ENCODE measurements at places on chromosomes 1 and 21. TPM values are rescaled to one million over a fixed set of nuclear protein-coding genes. Genes with fewer than 3 reads are reported as not detected.
A peak's percentile ranks its signal among the peaks of the same experiment; 100 is the strongest.

- H3K36me3 ChIP-seq, result no peaks in the 10 kb centered on the region
- peaks cover 33% of the 10 kb centered on the region for H3K27me3 ChIP-seq
- no peak overlapping the region for H3K27ac ChIP-seq
Observed at GRCh38 chr21:45822429-45823099, 159.0 kb upstream of the COL6A1 start.

The CCSAP gene
- 6.9 TPM for total RNA-seq

DNA sequence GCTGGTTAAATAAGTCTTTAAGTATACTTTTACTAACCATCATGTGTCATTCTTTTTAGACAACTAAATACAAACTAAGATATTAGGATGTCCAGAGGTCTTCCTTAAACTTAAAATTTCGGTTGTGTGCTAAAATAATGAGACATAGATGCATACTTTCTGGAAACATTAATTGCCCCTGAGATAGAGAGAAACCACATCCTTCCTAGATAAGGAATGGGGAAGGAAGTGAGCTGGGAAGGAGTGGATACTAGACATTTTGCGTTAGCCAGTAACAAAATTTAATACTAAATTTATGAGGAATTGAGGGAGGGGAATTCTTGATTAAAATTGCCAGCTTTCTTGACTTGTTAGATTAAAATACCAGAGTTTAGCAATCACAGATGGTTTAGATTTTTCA, 37.1 kb upstream of the PTGS2 start:
- H3K27ac ChIP-seq, result no peak overlapping the region
- no peaks in the 10 kb centered on the region for H3K27me3 ChIP-seq
- H3K4me1 ChIP-seq, result no peaks in the 10 kb centered on the region
- no peaks in the 10 kb centered on the region for H3K36me3 ChIP-seq
- DNase-seq, result no peak
- no peak overlapping the region for H3K4me3 ChIP-seq

- H3K4me3 ChIP-seq, result peak overlapping the region; percentile 97
- H3K27me3 ChIP-seq, result no peaks in the 10 kb centered on the region
- H3K27ac ChIP-seq, result peak overlapping the region; percentile 90
- DNase-seq, result no peak
- H3K36me3 ChIP-seq, result peaks cover 14% of the 10 kb centered on the region
Observed at GRCh38 chr21:17610911-17611310, 1.8 kb downstream of the BTG3 start.

GRCh38 chr1:24413350-24414163, at the start of gene STPG1:
Gene STPG1 (minus strand): TSS chr1:24413782. CDS start chr1:24401388, 12,394 bp downstream.
- no peaks in the 10 kb centered on the region for H3K27me3 ChIP-seq
- H3K36me3 ChIP-seq, result no peaks in the 10 kb centered on the region
- peak within 1 kb of the TSS; percentile 99 for H3K4me3 ChIP-seq

The A3GALT2 gene
- not detected for total RNA-seq

DNA sequence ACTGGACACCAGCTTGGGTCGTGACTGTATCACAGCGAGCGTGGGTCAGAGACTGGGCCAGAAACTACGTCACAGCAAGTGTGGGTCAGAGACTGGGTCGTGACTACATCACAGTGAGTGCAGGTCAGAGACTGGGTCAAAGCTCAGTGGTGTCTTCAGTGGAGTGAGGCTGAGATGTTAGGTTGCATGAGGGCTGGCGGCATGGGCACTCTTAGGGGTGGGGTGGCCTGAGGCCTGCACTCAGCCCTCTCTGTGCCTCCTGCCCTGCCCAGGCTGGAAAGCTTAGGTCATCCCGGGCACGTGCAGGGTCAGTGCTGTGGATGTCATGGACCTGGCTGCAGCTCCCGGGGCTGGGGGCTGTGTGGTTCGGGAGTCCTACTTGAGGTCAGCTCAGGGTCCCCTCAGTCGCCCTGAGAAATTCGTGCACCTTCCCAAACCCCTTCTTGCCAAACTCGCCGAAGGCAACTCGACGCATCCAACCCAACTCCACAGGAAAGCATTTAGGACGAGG, 19.0 kb downstream of the CFAP74 start:
- no peaks in the 10 kb centered on the region for H3K4me1 ChIP-seq
- DNase-seq, result no peak
- no peak overlapping the region for H3K27ac ChIP-seq
- no peaks in the 10 kb centered on the region for H3K27me3 ChIP-seq
- H3K4me3 ChIP-seq, result no peak overlapping the region

GRCh38 chr1:208737922-208738321, 493.7 kb upstream of the PLXNA2 start:
- DNase-seq, result no peak
- no peaks in the 10 kb centered on the region for H3K27me3 ChIP-seq
- peaks cover 5% of the 10 kb centered on the region for H3K4me1 ChIP-seq
- no peak overlapping the region for H3K27ac ChIP-seq
- H3K4me3 ChIP-seq, result no peak overlapping the region

- no peak overlapping the region for H3K4me3 ChIP-seq
- no peaks in the 10 kb centered on the region for H3K4me1 ChIP-seq
- H3K36me3 ChIP-seq, result no peaks in the 10 kb centered on the region
- H3K27me3 ChIP-seq, result peaks cover 52% of the 10 kb centered on the region
Observed at GRCh38 chr1:117802531-117803257, 126.7 kb downstream of the GDAP2 start.
